ENCODE measurements at places on chromosomes 12 and 14.

DNA sequence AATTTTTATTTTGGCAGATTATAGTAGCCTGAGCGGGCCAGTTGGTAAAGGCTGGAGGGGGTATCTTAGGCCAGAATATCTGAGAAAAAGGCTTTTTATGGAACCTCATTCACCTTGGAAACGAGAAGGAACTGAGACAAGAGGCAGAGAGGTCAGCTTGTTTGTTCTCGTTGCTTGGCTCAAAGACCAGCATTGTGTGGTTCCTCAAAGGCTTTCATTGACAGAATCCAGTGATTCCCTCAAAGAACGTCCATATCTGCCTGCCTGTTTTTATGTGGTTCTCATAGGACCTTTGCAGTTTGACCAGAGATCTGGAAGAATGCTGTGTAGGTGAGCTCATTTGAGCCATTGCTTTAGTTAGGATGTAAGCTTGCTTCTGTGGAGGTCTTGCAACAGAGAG lies 117.3 kb downstream of the CFAP54 start:
- DNase-seq = no peak

GRCh38 chr14:105852378-105853088 lies 326.1 kb downstream of the TMEM121 start:
- DNase-seq = no peak

- DNase-seq = no peak
These were observed 405.0 kb upstream of the TMTC1 start for GRCh38 chr12:30188602-30189326.

GRCh38 chr12:116397148-116397547 lies 119.7 kb upstream of the MED13L start:
- DNase-seq = no peak

DNA sequence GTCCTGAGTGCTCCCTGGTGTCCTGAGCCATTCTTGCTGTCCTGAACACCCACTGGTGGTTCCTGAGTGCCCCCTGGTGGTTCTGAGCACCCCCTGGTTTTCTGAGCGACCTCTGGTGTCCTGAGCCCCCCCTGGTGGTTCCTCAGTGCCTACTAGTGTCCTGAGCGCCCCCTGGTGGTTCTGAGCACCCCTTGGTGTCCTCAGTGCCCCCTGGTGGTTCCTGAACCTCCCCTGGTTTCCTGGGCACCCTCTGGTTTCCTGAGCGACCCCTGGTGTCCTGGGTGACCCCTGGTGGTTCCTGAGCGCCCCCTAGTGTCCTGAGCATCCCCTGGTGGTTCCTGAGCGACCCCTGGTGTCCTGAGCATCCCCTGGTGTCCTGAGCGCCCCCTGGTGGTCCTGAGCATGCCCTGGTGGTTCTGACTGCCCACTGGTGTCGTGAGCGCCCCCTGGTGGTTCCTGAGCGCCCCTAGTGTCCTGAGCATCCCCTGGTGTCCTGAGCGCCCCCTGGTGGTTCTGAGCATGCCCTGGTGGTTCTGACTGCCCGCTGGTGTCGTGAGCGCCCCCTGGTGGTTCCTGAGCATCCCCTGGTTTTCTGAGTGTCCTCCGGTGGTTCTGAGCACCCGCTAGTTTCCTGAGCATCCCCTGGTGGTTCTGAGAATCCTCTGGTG lies 473.1 kb downstream of the TMEM121 start:
- no peak for DNase-seq

DNA sequence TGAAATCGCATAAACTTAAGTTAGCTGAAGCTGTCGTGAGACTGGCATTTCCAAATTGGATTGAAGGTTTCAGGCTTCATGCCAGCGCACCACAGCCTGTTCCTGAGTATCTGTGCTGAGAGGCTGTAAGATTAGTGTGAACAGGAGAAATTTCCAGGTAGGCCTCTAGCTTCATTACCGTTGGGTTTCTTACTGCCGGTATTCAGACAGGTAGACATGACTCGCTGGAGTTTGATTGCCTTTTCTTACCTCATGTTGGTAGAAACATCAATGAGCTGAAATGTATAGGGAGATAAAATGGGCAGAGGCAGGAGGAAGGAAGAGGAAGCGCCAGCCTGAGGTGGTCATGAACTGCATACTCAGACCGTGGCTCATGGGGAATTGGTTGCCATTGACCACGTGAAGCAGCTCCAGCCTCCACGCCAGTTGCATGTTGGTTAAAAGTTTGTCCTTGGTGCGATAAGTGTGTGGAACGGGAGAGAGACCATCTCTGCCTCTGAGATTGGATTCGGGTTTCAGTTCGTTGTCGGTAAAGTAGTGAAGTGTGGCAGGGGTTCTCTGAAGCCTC lies 42.3 kb upstream of the MMP17 start:
- no peak for DNase-seq

DNA sequence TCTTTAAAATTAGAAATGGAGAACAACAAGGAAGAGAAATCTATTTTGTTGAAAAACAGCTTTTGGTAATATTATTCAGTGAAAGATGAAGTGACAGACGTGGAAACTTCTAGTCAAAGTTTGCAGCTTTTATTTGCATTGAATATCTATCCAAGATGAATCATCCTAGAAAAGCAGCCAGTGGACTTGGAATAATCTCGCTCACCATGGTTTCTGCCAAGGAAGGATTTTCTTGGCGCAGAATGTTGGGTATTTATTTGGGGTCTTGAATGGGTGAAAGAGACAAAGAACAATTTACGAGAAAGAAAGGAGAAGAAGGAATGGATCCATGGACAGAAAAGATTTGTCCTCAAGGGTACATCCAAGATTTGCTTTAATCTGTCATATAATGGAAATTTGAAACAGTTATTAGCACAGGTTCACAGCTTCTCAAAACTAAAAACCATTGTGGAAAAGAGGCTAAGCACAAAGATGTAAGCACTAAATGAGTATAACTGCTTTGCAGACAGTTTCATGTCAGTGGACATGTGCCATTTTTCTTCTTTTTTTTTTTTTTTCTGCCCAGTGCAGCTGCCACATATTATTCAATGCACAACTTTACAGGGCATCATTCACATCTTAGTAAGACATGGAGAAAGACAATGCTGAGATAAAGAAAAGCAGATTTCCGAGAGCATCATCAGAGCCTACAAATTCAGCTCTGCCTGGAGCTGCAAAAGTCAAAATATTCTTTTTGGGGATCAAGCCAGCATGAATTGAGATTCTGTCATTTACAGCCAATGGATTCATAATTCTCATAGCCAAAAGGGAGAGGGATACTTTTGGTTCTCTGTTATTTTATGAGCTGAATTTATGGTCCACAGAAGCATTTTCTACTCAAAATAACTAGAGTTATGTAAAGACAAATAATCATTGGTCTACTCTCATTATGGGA lies 333.7 kb downstream of the DAD1 start:
- DNase-seq = no peak

DNA sequence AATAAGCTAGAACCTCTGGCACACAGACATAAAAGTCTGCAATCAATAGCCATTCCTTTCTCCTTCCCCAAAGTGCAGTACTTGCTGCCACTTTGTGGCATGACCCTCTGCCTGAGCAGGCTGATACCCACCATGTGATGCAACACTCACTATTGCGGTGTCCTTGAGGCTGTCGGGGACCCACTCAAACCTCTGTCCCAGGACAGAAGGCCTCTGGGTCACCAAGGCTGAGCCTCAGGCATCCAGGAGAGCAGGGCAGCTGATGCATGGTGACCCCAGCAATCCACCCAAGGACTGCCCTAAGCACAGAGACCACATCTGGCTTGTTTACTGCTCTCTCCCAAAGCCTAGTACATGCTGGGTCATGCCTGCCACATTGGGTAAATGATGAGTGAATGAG lies 114.2 kb downstream of the DPF3 start:
- no peak for DNase-seq
